ENCODE measurements at places on chromosomes 3 and 15.
A peak's percentile ranks its signal among the peaks of the same experiment; 100 is the strongest.

DNA sequence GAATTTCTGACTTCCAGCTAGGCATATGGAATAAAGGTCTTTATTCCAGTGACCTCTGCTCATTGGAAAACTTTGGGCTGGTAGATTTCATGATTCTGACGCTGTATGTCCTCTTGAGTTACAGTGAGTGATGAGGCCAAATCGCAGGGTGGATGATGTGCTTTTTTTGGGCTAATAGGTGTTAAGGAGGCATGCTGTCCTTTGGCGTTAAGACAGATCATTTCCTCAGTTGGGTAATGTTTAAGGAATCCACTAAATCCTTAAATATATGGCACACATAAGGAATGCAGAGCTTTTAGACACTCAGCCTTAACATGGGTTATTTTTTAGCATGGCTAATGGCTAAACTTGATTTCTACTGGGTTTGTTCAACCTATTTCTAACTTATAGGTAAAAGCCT is 87.9 kb downstream of the LPP start:
- DNase-seq: peak; percentile 55

- DNase-seq: peak; percentile 24
Measured at GRCh38 chr15:80060356-80061006, 1.0 kb downstream of the ZFAND6 start.

DNA sequence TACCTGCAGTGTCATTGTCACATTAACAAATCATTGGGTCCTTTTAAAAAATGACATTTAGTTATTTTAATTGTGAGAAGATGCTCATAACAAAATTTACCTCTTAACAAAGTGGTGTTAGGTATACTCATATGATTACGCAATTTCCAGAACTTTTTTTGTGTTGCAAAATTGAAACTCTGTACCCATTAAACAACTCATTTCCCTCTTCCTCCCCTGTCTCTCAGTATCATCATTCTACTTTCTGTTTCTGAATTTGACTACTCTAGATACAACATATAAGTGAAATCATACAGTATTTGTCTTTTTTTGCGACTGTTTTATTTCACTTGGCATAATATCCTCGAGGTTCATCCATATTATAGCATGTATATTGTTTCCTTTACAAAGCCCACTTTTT is 58.7 kb upstream of the CHST2 start:
- no peak for DNase-seq

- no peak for DNase-seq
Measured at GRCh38 chr3:127264292-127264691, 23.6 kb downstream of the PRR20G start.

- no peak for DNase-seq
Measured at GRCh38 chr15:67813104-67813634, 12.1 kb upstream of the SKOR1 start.

- peak; percentile 36 for DNase-seq
Measured at GRCh38 chr3:139830817-139831216, 104.2 kb upstream of the CLSTN2 start.

- no peak for DNase-seq
Measured at GRCh38 chr15:58595516-58596263, 153.8 kb downstream of the ADAM10 start.

DNA sequence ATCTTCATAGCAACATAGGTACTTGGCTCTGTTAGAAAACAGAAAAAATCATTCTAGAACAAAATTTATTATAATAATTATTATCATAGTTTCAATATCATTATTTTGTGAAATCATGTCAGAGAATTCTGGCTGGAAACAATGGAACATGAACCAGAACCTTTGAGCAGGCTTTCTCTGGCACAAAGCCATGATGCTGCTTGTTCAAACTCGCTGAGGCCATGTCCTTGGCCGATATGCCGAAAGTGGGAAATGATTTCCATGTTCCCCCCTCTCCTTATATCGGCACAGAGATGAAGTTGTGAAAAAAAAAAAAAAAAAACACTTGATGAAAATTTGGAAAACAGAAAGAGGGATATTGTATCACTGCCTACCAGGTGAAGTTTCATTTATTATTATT is 49.0 kb upstream of the MRPL3 start:
- DNase-seq: no peak
